ENCODE measurements at places on chromosomes 12 and 14.
A peak's percentile ranks its signal among the peaks of the same experiment; 100 is the strongest.

DNA sequence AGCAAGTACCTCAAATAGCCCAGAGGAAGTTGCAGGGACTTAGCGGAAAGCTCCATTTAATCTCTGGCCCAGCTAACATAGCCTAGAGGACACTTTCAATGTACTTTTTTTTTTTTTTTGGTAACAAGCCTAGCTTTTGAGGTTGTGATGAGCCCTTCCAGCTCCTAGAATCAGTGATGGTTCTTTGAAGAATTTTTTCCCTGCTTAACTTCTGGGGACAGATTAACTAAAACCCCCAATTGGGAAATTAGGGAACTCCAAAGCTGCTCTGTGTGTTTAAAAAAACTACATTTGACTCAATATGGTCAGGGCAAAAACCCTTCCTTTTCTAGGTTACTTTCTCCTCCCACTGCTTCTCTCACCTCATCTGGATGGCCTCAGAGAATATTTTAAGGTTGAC is 23.9 kb upstream of the ITGA5 start:
- no peak for DNase-seq

DNA sequence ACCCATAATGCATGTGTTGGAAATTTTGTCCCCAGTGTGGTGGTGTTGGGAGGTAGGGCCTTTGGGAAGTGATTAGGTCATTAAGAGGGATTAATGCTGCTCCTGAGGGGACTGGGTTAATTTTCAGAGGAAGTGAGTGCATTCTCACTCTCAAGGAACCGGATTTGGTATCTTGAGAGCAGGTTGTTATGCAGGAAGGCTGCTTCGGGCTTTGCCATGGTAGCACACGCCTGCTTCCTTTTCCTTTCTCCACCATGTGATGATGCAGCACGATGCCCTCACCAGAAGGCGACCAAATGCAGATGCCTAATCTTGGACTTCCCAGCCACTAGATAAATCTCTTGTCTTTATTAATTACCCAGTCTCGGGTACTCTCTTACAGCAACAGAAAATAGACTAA is 257.1 kb downstream of the SSPN start:
- DNase-seq = no peak

DNA sequence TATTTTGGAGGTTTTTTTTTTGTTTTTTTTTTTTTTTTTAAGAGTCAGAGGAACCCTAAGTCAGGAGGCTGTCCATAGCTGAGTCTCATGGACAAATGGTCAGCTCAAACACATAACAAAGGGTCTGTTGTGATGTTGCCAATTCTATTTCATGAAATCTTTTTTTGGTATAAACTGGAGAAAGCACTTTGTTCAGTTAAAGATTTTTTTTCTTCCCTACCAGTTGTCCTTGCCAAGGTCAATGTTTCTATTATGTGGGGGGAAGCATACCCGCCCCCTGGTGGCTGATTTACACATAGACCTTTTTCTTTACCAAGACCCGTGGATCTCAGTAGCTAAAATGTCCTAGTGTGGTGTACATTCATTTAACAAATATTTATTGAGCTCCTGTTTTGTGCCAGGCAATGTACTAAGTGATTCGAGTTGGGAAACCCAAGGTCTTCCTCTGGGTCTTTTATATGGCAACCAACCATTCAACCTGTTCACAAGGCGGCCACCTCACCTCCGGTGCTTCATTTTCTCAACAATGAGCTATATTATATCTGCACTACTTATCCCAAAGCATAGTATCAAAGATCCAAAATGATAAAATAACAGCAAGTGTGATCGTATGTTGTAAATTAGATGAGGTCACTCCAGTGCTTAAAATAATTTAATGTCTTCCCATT is 214.5 kb downstream of the PAH start:
- no peak for DNase-seq

- DNase-seq = no peak
These were observed 921 bp downstream of the RAD51B start for GRCh38 chr14:67820428-67820971.

DNA sequence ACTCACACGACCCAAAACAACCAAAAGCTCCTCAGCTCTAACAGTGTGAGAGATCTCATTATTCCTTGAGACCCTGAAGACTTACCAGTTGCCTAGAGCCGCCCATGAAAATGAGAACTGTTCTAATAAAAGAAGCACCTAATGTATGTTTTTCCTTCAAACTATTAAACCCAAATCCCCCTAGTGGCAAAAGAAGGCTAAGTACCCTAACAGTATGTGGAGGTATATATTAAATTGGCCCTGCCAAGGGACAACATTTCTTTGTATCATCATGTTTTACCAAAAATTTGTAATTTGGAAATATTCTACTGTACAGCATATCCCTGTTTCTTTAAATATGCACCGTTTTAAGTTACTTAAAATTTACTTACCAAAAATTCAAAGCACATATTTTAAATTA is 38.0 kb upstream of the PPFIA2 start:
- no peak for DNase-seq

DNA sequence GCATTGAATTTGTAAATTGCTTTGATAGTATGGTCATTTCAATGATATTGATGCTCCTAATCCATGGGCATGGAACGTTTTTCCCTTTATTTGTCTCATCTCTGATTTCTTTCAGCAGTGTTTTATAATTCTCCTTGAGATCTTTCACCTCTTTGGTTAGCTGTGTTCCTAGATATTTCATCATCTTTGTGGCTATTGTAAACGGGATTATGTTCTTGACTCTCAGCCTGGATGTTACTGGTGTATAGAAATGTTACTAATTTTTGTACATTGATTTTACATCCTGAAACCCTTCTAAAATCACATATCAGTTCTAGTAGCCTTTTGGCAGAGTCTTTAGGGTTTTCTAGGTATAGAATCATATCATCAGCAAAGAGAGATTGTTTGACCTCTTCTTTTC is 52.6 kb downstream of the SYNE2 start:
- no peak for DNase-seq

GRCh38 chr12:88698471-88698870 is 118.2 kb upstream of the KITLG start:
- DNase-seq = no peak

DNA sequence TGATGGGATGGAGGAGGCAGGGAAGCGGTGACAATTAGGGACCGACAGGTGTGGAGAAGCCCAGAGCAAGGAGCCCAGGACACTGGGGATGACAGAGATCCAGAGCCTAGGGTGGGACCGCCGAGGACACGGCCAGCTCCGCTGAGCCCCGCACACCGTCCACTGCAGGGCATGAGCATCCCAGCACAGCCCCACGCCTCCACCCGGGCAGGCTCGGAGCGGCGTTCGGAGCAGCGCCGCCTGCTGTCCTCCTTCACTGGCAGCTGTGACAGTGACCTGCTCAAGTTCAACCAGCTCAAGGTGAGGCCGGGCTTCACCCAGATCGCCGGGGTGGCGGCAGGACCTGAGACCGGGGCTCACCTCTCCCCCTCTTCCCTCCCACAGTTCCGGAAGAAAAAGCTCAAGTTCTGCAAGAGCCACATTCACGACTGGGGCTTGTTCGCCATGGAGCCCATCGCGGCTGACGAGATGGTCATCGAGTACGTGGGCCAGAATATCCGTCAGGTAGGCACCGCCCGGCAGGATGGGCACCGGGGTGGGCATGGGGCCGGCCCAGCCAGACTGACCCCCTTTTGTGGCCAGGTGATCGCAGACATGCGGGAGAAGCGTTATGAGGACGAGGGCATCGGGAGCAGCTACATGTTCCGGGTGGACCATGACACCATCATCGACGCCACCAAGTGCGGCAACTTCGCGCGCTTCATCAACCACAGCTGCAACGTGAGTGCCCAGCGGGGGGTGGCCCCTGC is 23.7 kb downstream of the SETD1B start:
- no peak for DNase-seq

GRCh38 chr12:84131076-84131475 is 781.5 kb downstream of the SLC6A15 start:
- peak; percentile 37 for DNase-seq

GRCh38 chr14:57291692-57292647 is 23.2 kb downstream of the AP5M1 start:
- DNase-seq = no peak

- DNase-seq = no peak
These were observed 755.8 kb upstream of the FBXO33 start for GRCh38 chr14:40188006-40188405.
